H7 (cell line): ENCODE measurements at places on chromosomes 11 and 22. TPM values are rescaled to one million over a fixed set of nuclear protein-coding genes. Genes with fewer than 3 reads are reported as not detected.

The MAPK1 gene
- total RNA-seq, result 54.5 and 55.5 TPM in 2 replicates

The LRP4 gene
- total RNA-seq, result 16.7 and 25.0 TPM in 2 replicates

The JAML gene
- total RNA-seq, result not detected in 2 replicates

The TRIM51 gene
- total RNA-seq, result not detected in 2 replicates

The SYT9 gene
- 0.67 and 1.3 TPM in 2 replicates for total RNA-seq

The CNTF gene
- total RNA-seq, result 0.26 and 0.73 TPM in 2 replicates

DNA sequence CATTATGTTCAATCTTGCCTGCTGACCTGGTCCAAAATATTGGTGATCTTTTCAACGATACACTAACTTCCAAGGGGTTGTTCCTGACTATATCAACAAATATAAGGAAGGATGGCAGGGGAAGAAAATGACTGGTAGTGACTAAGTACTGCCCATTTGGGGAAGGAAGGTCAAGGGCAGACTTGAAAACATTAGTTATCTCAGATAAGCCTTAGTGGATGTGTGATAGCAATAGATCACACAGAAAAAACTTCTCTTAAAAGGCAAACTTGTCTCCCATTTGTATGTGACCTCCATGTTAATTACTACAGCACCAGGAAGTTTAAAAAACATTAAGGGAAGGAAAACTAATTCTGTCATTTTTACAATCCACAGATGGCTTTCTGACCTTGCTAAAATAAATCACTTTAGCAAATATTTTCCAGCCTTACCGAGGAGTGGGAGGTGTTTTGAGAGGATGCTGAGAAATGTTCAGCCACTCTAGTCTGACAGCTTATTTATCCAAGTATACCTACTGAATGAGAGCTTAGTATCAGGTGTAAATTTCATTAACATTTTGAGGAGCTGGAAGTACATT lies 88.2 kb upstream of the DDI1 start:
- DNase-seq, result no peak

DNA sequence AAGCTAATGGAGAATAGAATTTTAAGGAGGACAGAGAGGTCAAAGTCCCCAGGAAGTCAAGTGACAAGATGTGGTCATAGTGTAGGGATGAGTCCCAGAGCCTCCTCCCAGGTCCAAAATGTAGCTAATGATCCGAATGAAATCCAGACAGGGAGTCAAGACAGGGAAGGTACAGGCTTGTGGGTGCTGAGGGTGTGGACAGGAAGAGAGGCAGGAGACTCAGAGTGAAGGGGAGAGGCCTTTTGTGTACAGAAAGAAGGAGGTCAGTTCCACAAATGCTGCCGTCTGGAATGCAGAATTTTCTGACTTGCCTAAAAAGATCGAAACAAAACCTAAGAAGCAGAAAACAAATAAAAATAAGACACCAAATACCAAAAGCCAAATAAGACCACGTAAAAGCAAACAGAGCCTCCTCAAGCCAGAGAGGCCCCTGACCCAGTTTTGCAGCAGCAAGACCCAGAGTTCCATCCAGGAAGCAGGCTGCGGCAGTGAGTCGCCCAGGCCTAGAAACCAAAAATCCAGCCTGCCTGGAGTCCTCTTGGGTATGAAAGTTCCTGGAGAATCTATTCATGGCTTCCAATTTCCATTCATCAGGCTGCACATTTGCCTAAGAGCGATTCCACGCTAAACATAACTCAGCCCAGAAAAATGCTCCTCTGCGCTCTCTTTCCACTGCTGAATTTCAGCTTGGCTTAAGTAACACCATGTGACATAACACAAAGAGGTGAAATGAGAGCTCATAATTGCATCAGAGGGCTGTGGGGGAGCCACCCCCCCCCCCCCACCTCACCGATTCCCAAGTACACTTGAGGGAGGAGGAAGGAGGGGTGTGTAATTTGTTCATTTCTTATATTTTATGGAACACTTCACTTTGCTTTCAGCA lies 71.2 kb downstream of the KIRREL3 start:
- no peak for DNase-seq

GRCh38 chr11:2088746-2089535 lies 50.2 kb downstream of the IGF2 start:
- DNase-seq, result peak; percentile 78

DNA sequence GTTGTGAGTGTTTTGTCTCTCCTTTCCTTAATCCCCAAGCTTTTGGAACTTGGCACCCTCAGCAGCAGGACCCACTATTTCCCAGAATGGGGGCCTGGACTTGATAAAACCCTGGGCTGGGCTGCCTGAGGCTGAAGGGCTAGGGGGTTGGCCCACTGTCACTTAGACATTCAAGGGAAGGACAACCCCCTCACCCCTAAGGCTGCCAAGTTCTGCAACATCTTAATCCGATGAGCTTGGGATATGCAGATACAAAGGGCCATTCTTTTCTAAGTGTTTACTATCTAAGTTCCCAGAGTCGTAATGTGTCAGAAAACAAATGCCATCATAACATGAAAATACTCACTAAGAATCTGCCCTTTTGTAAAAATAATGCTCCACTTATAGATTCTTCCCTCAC lies 42.9 kb downstream of the IRAG1 start:
- DNase-seq, result no peak

GRCh38 chr11:416757-417621 lies 2.2 kb upstream of the SIGIRR start:
- DNase-seq, result peak; percentile 99

DNA sequence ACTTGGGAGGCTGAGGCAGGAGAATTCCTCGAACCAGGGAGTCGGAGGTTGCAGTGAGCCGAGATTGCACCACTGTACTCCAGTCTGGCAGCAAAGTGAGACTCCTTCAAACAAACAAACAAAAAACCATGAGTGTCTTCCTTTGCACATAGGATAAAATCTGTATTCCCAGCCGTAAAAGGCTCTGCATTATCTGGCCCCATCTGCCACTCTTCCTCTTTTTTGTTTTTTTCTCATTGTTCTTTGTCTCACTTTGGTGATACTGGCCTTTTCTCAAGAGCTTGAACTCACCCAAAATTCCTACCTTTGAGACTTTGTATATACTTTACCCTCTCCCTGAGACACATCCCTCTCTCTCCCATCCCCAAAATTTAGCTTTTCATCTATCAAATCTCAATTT lies 17.6 kb downstream of the FDX1 start:
- DNase-seq, result no peak

GRCh38 chr22:30490399-30490798 lies 15.1 kb downstream of the SEC14L4 start:
- DNase-seq, result peak; percentile 82

DNA sequence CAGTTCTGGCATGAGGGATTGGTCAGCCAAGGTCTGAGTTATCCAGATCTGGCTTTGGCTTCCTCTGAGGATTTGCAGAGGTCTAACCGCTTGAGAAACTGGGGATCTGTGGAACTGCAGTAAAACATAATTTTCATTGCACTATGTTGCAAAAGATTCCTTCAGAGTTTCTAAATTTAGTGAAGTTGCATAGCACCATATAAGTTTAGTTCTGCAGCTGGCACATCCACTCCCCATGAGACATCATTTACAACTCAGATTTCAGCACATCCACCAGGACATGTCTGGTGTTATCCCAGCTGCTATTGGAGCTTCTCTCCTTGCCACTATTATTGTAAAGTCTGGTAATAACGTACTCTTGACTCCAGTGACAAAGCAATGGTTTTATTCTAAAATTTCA lies 181.5 kb downstream of the CWF19L2 start:
- DNase-seq, result no peak

GRCh38 chr11:27231530-27231929 lies 131.5 kb downstream of the CCDC34 start:
- DNase-seq, result no peak

DNA sequence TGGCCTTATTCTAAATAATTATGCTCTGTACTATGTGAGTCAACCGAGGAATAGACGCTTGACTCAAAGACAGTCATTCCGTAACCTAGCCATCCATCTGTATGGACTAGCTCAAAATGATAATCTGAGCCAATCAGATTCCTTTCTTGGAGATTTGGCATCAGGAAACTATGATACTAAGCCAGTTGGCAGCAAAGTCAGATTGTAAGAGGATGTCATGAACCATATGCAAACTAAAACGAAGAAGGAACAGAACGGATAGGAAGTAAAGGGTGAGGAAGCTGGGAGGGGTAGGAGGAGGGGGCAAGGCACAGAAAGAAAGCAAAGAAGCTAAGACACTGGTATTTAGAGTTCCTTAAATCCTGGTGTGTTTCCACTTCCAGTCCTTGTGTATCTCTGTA lies 10.7 kb upstream of the SESN3 start:
- no peak for DNase-seq

DNA sequence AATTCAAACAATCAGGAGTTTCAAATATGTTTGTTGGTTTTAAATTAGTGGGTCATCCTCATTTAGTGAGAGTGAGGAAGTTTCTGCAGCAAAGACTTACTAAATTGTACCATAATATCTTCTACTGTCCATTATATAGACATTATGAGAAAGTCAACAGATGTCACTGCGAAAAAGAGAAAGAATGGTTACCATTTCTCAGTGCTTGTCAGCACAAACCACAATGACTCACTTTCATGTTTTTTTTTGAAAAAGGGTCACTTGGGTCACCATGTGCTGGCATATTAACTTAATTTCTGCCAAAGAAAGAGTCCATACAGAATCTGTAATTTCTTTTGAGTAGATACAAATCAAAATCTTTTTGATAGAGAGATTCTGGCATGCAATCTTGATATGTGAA lies 924.6 kb upstream of the FAT3 start:
- no peak for DNase-seq

DNA sequence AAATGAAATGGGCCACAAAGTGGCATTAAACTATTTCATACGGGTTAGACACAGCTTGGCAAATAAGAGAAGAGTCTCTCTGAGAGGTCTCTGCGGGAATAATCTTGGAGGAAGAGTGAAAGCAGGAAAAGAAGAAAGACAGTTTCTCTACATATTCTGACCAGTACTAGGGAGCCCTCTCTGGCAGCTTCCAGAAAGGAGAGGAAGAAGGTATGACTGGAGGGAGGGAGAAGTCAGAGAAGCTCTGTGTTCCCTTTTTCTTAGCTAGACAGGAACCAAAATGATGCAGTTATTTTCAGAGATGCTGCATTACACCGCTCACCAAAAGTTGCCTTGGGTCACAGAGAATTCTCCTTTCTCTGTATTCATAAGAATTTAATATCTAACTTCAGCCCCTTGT lies 382.1 kb downstream of the KCNA4 start:
- DNase-seq, result no peak

- no peak for DNase-seq
These were observed 221.2 kb downstream of the MN1 start for GRCh38 chr22:27580311-27580897.

DNA sequence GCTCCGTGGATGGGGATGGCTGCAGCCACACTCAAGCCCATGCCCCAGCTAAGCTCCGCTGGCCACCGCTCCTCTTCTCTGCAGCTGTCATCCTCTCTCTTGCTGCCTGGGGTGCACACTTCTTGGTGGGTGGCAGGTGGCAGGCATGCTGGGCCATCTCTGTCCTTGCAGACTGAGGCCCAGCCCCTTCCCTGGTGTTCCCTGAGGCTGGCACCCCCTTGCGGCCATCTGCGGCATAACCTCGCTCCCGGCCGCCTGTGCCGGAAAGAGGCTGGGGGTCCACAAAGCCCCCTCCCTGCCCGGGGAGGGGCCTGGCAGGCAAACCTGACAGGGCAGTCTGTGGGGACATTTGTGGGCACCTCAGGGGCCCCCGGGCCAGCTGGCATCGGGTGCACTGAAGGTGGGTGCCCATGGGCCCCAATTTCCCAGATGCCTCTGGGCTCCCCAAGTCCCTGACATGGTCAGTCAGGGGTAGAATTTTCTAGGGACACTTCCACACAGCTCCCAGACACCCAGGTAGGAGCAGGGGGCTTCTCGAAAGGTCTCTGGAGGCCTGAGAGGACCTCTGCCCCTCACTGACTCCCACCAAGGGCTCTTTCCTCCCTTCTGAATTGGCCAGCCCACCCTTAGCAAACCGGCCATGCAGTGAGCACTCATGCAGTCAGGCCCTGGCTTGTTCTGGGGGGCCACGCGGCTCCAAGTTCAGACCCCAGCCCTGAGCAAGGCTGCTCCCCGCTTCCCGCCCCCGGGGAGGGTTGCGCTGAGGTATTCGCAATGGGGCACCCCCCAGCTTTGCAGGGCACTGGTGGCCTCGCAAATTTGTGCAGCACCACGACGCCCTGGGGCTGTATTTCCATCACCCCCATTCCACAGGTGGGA lies 23.5 kb upstream of the TH start:
- DNase-seq, result peak; percentile 96

DNA sequence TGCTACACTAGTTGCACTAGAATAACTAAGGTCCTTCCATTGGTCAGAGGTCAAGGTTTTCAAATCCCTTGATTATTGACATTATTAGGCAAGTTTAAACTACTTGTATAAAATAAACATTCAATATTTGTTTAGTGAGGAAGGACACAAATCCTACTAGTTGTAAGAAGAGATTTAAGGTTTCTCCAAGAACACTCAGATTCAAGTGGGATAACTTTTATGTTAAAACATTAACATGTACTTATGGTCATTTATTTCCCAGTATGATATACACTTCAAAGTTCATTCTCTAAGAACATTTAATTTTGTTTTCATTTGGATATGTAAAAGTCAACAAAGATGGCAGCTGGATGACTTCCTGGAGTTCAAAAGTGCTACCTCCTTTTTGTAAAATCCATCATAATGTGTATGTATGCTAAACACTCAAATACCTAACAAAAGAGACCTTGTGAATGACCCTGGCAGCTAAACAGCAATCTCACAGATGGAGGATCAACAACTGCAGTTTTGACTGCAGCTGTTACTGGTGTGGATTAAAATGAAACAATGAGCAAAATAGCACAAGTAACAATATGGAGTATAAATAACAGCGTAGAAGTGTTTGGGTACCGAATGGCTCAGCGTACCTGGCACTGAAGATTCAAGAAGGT lies 1.5 kb downstream of the CCDC90B start:
- DNase-seq, result no peak

GRCh38 chr11:2205214-2205720 lies 33.7 kb upstream of the TH start:
- no peak for DNase-seq

DNA sequence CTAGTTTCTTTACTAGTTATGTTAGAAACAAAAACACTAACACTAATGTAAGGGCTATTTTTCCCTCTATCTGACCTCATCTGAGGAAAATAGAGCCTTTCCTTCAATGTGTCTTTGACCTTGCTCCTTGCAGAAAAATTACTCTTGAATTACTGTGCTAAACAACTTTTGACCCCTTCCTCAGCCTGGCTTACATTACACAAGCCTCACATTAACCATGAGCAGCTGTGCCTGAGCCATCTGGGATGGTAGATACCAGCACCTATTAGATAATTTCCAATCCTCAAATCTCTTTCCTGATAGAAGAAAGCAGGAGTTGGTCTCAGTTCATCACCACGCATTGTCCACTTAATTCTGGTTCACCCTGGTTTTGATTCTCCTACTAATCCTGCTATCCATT lies 134.4 kb upstream of the NCAM1 start:
- no peak for DNase-seq

GRCh38 chr11:97033178-97033577 lies 643.4 kb downstream of the JRKL start:
- no peak for DNase-seq
